Muscle of leg (tissue), 16 donors: ENCODE measurements at places on chromosomes 16 and 17.

- peaks cover 59% of the 10 kb centered on the region for H3K4me1 ChIP-seq
- peak overlapping the region; percentile 42 for H3K27ac ChIP-seq
- no peak overlapping the region for H3K4me3 ChIP-seq
These were observed 21.8 kb downstream of the SREBF1 start for GRCh38 chr17:17815062-17815406.

DNA sequence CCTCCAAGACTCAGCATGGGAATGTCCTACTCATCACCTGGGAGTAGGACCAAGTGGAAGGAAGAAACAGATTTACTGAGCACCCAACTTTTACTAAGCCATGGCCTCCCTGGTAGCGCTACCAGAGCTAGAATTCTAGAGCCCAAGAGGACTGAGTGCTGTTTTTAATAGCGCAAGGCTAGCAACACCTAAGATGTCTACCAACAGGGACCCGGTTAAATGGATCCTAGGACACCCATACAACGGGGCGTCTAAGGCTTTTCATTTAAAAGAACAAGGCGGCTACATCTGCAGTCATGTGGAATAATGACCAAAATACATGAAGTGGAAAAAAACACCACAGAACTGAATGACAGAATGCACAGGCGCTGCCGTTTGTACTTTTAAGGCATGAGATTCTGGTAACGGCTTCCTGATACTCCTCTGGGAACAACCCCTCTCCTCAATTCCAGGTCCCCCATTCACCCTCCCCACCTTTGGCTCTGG, 5.1 kb downstream of the GGA2 start:
- DNase-seq, result no peak
- no peak overlapping the region for H3K4me3 ChIP-seq
- peaks cover 42% of the 10 kb centered on the region for H3K4me1 ChIP-seq
- peak overlapping the region; percentile 62 for H3K27ac ChIP-seq
- no peaks in the 10 kb centered on the region for H3K27me3 ChIP-seq

DNA sequence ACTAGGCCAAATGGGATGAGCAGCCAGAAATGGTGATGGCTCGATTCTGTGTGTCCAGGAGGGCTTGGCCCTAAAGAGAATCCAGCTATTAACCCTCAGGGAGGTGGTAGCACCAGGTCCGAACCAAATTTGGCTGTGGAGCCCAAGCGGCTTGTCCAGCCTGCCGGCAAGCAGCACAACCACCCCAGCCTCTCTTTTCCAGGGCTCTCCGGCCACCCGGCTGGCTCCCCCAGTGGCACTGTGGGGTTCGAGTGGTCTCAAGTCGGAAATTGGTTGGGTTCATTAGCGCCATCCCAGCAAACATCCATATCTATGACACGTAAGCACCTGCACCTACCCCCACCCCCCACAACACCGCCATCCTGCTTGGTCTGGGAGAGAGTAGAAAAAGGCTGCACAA, 35.4 kb downstream of the PLCD3 start:
- no peak overlapping the region for H3K27ac ChIP-seq
- H3K4me3 ChIP-seq, result no peak overlapping the region
- no peak for DNase-seq
- peaks cover 85% of the 10 kb centered on the region for H3K36me3 ChIP-seq

GRCh38 chr17:46013502-46014165, 14.6 kb downstream of the STH start:
- no peak overlapping the region for H3K4me3 ChIP-seq
- H3K4me1 ChIP-seq, result peaks cover 27% of the 10 kb centered on the region
- peak; percentile 80 for DNase-seq

GRCh38 chr16:12917653-12918052, 16.3 kb downstream of the SHISA9 start:
- no peaks in the 10 kb centered on the region for H3K27me3 ChIP-seq
- no peaks in the 10 kb centered on the region for H3K4me1 ChIP-seq
- no peak overlapping the region for H3K27ac ChIP-seq
- no peaks in the 10 kb centered on the region for H3K36me3 ChIP-seq
- H3K4me3 ChIP-seq, result no peak overlapping the region
- DNase-seq, result no peak

- no peak overlapping the region for H3K27ac ChIP-seq
- peaks cover 9% of the 10 kb centered on the region for H3K4me1 ChIP-seq
- H3K4me3 ChIP-seq, result no peak overlapping the region
- H3K27me3 ChIP-seq, result no peaks in the 10 kb centered on the region
These were observed 2.4 kb downstream of the TNRC6A start for GRCh38 chr16:24731722-24732419.

DNA sequence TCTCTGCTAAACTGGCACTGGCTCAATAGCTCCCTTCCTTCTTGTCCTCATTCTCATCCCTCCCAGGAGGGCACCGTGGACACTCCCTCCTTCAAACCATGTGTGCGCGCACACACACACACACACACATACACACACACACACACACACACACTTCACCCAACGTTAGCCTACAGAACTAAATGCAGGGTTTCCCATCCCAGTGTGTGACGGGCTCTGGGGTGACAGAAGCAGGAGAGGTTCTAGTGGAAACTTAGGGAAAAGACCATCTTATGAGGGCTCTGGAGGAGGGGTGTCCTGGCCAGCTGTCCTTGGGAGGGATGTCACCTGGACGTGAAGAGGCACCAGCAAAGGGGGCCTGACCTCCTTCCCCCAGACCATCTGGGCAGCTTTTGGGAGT, 19.7 kb downstream of the OSBPL7 start:
- no peak overlapping the region for H3K27ac ChIP-seq
- peaks cover 3% of the 10 kb centered on the region for H3K36me3 ChIP-seq
- H3K4me1 ChIP-seq, result peaks cover 9% of the 10 kb centered on the region
- peaks cover 2% of the 10 kb centered on the region for H3K27me3 ChIP-seq
- H3K4me3 ChIP-seq, result no peak overlapping the region
- DNase-seq, result no peak

- DNase-seq, result no peak
- H3K4me3 ChIP-seq, result no peak overlapping the region
These were observed 7.5 kb downstream of the DCAKD start for GRCh38 chr17:45043813-45044540.

GRCh38 chr16:50747207-50747956, 5.5 kb downstream of the CYLD start:
- H3K36me3 ChIP-seq, result peaks cover 8% of the 10 kb centered on the region
- no peak overlapping the region for H3K27ac ChIP-seq
- no peak overlapping the region for H3K4me3 ChIP-seq
- H3K27me3 ChIP-seq, result no peaks in the 10 kb centered on the region
- peaks cover 6% of the 10 kb centered on the region for H3K4me1 ChIP-seq
- no peak for DNase-seq

GRCh38 chr16:11258553-11259492, 2.8 kb upstream of the SOCS1 start:
- H3K36me3 ChIP-seq, result no peaks in the 10 kb centered on the region
- H3K4me3 ChIP-seq, result no peak overlapping the region
- H3K27me3 ChIP-seq, result peaks cover 7% of the 10 kb centered on the region
- DNase-seq, result peak; percentile 62
- H3K4me1 ChIP-seq, result peaks cover 23% of the 10 kb centered on the region

DNA sequence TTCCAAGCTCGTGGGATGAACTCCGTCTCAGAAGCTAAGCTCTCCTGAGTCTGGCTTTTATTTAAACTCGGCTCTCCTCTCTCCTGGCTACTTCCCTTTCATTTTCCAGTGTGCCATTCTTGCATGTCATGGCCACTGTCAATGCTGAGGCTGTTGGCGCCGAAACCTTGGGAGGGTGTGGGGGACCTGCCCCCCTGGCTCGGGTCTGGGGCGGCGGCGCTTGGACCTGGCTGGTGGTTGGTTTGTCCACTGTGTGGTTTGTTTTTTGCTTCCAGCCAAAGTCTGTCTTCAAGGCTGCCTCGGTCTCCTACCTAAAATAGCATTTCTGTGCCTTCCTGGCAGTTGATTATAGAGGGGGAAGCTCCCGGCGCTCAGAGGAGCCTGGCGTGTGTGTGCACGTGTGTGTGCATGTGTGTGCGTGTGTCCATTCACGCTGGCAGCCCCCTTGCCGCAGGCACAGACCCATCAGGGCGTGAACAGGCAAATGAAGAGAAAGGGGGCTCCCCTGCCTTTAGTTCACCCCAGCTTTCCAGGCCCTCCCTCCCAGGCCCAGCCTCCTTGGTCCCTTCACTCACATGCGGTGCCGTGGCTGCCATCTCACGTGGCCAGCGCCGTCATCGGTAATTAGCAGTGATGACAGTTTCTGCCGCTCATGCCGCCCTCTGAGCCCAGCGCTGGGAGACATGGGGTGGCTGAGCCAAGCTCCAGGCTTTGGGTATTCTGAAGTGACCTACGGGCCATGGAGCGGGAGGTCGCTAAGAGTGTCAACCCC, 179.9 kb downstream of the SEC14L1 start:
- no peaks in the 10 kb centered on the region for H3K36me3 ChIP-seq
- DNase-seq, result peak; percentile 57
- H3K27ac ChIP-seq, result peak overlapping the region; percentile 92
- H3K4me3 ChIP-seq, result peak overlapping the region; percentile 41

DNA sequence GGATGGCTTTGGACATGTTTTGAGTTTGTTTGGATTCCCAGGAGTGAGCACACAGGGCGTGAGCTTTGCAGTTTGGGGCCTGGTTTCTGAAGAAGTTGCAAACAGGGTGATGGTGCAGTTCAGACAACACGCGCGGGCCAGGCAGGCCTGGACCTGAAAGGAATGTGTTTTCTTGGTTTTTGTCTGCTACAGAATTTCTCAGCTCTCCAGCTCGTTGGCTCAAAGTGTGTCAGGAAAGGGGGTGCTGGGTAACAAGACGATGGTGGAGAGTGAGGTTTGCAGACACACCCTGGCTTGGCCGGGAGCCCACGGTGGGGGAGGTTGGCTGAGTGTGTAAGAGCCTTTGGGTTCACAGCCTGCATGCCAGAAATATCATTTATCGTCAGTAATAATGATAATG, 82.3 kb downstream of the CMIP start:
- peak overlapping the region; percentile 43 for H3K27ac ChIP-seq
- no peaks in the 10 kb centered on the region for H3K36me3 ChIP-seq
- H3K4me3 ChIP-seq, result no peak overlapping the region
- H3K27me3 ChIP-seq, result no peaks in the 10 kb centered on the region
- H3K4me1 ChIP-seq, result peaks cover 14% of the 10 kb centered on the region
